Nucleus accumbens (tissue), 56 donors: ENCODE measurements at places on chromosomes 5 and 9.

- DNase-seq, result no peak
These were observed 67.0 kb downstream of the GCNT1 start for GRCh38 chr9:76526026-76526425.

DNA sequence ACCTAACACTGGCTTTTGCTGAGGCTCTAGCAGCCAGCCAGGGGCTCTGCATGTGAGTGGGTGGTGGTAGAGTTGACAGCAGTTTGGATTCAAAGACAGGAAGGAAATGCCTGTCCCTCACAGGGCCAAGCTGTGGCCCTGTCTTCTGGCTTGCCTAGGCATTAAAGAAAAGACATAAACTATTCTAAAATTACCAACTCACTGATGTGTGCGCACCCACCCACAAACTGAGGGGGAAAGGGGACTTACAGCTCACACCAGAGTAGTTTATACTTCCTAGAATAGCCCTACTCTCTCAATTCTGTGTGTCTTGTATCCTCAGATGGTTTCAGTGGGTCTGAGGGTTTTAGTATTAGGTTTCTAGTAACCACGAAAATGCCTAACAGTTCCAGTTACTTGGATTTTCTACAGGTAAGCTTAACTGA, 18.3 kb upstream of the IL13 start:
- DNase-seq, result no peak

- no peak for DNase-seq
These were observed 91.8 kb upstream of the FER start for GRCh38 chr5:108655750-108656450.

GRCh38 chr5:8058616-8059190, 189.8 kb downstream of the MTRR start:
- DNase-seq, result no peak
